ENCODE measurements at places on chromosomes 5 and 9.
A peak's percentile ranks its signal among the peaks of the same experiment; 100 is the strongest.

DNA sequence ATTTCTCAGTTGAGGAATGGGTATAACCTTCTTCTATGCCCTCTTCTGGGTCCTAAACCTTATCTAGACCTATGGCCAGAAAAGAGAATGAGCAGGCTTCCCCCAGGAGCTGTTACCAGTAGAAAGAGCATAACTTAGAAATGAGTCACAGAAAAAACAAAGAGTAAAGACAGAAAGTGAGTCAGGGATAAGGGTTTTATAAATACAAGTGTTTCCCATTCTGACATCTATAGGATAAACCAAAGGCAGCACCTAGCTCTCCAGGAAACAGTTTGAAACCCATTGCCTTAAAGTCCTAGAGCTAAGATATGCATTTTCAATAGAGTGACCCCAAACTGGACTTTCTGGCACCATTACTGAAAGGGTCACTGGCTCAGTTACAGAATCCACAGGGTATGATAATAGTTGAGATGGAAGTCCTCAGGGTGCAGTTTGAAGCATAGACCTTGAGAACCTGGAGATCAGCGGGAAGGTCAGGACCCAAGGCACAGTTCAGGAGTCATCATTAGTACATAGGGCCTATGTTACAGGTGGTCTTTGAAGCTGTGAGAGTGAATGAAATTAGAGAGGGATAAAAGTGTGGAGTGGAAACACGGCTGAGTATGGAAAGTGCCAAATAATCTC lies 42.7 kb upstream of the LIFR start:
- no peak for DNase-seq

- DNase-seq: no peak
Observed at GRCh38 chr5:154367101-154367500, 78.7 kb upstream of the SAP30L start.

GRCh38 chr5:14101922-14102321 lies 41.2 kb upstream of the TRIO start:
- DNase-seq: no peak

GRCh38 chr5:132134384-132134783 lies 60.8 kb downstream of the CSF2 start:
- no peak for DNase-seq

GRCh38 chr5:175712681-175713085 lies 54.8 kb downstream of the HRH2 start:
- no peak for DNase-seq

GRCh38 chr5:59198832-59199231 lies 616.0 kb downstream of the RAB3C start:
- no peak for DNase-seq

- DNase-seq: no peak
Observed at GRCh38 chr9:73824671-73825070, 672.5 kb upstream of the RORB start.

DNA sequence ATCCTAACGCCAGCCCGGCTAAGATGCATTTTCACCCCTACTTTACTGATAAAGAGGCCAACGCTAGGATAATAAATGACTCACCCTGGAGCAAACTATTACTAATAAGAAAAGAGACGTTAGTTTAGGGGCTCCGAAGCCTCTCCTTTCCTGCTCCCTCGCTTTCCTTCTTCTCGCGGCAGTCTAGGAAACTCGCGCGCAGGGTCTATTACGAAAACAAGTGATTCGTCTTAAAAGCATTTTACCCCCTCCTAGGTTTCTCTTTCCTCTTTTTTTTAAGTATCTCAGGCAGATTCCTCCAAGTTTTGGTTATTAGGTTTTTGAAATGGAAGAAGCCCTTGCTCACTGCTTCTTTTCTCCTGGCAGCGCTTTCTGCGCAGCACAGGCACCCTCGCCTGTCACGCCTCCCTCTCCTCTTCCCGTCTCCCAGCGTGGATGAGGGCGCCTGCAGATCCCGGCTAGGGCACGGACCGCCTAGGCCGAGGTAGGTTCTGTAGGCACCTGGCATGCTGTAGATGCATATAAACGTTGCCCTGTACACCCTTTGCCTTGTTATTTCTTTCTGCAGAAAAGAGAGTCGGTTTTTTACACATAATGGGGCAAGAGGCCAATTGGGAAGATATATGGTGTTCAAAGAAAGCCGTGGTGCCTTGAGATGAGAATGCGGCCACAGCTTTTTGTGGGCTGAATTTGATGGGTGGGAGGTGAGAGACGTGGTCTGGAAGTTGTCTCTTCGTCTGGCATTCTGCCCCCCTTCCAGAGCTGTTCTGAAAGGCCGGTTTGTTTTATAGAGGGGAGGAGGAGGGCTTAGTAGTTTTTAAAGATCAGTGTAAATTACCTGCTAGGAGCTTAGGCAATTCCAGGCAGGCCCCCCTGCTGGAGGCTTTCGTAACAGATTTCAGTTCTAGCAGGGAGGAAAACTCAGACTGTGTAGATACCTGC lies 983 bp downstream of the GCNT1 start:
- peak; percentile 26 for DNase-seq

GRCh38 chr5:160959804-160960203 lies 107.8 kb upstream of the ATP10B start:
- DNase-seq: no peak

DNA sequence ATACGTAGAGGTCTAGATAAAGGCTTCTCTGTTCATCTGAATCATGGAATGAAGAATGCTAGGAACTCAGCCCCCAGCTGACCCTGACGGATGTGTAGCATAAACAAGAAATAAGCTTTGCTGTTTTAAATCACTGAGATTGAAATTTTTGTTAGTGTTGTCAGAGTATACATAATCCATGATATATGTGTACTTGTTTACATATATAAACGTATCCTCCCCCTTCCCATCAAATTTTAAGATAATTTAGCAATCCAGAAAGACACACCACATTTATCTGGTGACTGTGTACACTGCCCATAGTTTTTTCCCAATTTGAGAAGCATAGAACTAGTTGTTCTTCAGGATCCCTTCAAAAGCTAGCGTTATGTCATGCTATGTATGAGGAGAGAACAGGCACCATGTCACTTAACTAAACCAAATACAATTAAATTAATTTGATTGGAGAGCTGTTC lies 80.8 kb upstream of the OSMR start:
- no peak for DNase-seq

GRCh38 chr9:92961627-92962302 lies 14.4 kb downstream of the FGD3 start:
- peak; percentile 83 for DNase-seq

DNA sequence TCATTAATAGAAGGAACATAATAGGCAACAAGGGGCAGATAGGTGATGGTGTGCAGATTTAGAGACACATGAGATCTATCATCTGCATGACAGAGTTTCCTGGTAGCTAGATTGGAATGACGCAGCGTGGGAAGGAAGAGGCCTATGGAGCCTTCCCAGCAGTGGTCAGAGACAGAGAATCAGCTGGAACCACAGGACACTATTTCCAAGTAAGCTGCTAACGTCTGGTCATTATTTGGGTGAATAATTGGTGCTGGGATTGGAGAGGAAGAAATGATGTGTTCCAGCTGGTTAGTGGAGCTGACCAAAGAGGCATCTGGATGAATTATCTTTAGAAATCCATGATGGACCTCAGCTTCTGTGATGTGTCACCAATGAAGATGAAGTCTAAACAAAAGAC lies 91.2 kb upstream of the PRR16 start:
- DNase-seq: no peak

DNA sequence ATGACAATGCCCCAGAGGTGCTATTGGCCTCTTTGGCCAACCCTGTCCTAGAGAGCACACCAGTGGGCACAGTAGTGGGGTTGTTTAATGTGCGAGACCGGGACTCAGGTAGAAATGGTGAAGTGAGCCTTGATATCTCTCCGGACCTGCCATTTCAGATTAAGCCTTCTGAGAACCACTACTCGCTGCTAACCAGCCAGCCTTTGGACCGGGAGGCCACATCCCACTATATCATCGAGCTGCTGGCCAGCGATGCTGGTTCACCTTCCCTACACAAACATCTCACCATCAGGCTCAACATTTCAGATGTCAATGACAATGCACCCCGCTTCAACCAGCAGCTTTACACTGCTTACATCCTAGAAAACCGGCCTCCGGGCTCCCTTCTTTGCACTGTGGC lies 1.4 kb downstream of the PCDHGC5 start:
- no peak for DNase-seq

- DNase-seq: no peak
Observed at GRCh38 chr5:127746756-127747155, 43.6 kb downstream of the CCDC192 start.

DNA sequence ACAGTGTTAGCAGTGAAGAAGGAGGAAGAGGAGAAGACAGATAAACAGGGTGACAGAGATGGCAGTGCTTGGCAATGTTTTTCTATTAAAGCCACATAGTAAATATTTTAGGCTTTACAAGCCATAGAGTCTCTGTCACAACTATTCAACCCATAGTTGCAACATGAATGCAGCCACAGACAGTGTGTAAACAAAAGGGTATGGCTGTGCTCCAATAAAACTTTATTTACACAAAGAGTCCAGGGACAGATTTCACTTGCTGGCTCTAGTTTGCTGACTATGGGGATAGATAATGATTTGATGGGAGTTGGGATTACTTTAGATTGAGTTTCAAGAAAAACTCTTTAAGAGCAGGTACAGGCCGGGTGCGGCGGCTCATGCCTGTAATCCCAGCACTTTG lies 224.8 kb upstream of the SEMA6A start:
- no peak for DNase-seq
